ENCODE measurements at places on chromosomes 4 and X. TPM values are rescaled to one million over a fixed set of nuclear protein-coding genes. Genes with fewer than 3 reads are reported as not detected.

Gene HS6ST2
- total RNA-seq = 7.6 TPM

Gene CACNA1F
- not detected for total RNA-seq

Gene OTUD6A
- not detected for total RNA-seq

Gene AFM
- total RNA-seq = not detected

Gene PWWP3B
- total RNA-seq = not detected

Gene SSX4B
- not detected for total RNA-seq

Gene CXCL11
- total RNA-seq = not detected

Gene GYPA
- total RNA-seq = not detected

Gene MAGEB10
- not detected for total RNA-seq

Gene MTHFD2L
- total RNA-seq = 18.6 TPM

Gene NDUFB11
- total RNA-seq = 66.1 TPM

Gene TXK
- total RNA-seq = 5.2 TPM

Gene LUZP4
- total RNA-seq = not detected

DNA sequence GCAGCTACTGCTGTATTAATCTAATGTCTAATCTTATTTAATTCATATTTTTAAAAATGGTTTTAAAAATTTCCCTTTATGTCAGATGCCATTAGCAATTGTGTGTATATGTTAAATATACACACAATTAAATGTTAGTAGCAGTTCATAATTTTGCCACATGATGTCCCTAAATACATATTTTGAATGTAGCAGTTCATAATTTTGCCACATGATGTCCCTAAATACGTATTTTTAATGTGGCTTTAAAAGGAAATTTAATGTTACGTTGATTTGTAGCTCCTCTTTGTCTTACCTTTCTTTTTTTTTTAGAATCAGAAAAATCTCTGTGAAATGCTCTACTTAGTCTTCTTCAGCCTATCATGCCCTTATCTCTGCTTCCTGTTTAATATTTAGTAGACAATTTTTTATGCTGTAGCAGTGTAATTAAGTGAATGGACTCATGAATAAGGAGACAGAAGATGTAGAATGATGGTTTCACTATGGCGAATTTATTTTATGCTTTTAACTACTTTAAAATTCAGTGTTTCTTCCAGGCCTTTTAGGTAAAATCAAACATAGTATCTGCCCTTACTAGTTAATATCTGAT lies 26.1 kb downstream of the RBM46 start:
- DNase-seq = no peak
- no peaks in the 10 kb centered on the region for H3K27me3 ChIP-seq
- no peaks in the 10 kb centered on the region for H3K4me1 ChIP-seq
- H3K4me3 ChIP-seq = no peak overlapping the region
- no peaks in the 10 kb centered on the region for H3K36me3 ChIP-seq

DNA sequence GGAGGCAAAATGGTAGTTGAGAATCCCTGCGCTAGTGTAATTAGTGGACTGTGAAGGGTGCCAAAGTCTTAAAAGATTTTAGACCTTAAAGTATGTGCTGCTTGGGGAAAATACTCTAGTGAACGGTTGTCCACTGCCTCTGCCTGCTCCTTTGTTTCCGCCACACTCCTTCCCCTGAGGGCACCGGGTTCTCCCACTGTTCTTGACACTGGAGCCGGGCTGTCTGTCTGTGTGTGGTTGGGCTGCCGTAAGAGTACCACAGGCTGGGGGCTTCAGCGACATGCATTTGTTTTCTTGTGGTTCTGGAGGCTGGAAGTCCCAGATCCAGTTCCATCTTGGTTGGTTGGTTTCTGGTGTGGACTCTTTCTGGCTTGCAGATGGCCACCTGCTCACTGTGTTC lies 76.2 kb downstream of the CLDN34 start:
- no peak for DNase-seq
- no peaks in the 10 kb centered on the region for H3K36me3 ChIP-seq
- peak overlapping the region; percentile 34 for H3K27ac ChIP-seq
- H3K4me3 ChIP-seq = no peak overlapping the region
- peaks cover 19% of the 10 kb centered on the region for H3K4me1 ChIP-seq

DNA sequence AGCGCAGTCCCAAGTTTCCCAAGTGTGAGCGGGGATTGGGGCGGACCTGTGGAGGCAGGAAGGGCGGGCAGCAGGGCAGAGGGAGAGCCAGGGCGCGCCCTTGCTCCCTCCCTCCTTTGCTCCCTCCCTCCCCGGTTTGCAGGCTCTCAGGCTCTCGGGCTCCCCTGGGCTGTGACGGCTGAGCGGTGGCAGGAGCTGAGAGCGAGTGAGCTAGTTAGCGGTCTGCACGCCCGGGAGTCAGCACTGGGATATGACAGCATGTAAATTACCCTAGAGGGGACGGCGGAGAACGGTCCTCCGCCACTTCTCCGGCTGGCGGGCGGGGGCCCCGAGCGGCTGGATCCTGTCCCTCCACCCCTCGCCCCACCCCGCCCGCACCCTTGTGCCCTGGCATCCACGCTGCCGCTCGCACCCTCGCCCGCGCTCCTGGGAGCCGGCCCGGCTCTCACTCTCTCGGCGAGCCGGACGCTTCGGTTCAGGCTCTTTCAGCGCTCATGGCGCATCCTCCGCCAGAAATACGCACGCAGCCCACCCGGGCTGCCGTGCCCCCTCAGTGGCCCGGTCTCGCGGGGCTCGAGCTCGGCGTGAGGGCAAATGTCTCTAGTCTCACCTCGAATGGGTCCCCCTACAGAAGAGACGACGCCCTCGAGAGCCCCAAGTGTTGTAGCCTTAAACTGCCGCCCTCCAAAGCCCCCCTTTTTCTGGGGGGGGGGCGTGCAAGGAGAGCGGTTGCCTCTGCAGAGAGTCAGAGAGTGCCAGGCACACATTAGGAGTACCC lies at the start of gene TSC22D3:
TSC22D3 (minus strand) TSS at position 54 of the 778 bp plus-strand sequence. CDS start 368 bp downstream, outside the sequence.
- no peaks in the 10 kb centered on the region for H3K27me3 ChIP-seq
- peak within 1 kb of the TSS; percentile 90 for H3K27ac ChIP-seq
- peaks cover 5% of the 10 kb centered on the region for H3K36me3 ChIP-seq
- DNase-seq = peak; percentile 18

DNA sequence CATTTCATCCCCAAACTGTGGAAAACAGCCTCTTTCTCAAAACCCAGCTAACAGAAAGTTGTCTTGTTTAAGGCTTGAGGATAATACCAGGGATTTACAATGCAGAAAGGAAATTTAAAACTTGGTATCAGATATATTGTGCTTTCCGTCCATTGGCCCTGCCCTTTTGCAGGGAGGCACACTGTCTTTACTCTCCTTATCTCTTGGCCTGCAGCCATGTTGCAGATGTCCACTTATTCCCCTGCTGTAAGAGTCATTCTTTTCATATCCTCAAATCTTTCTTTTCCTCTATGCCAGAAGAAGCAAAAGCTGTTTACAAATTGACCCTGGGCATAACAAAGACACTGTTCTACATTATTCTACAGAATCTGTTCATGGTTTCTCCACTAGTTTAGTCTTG lies 75.6 kb upstream of the DYNLT3 start:
- no peaks in the 10 kb centered on the region for H3K27me3 ChIP-seq
- DNase-seq = no peak
- no peaks in the 10 kb centered on the region for H3K36me3 ChIP-seq
- no peak overlapping the region for H3K4me3 ChIP-seq
- H3K4me1 ChIP-seq = no peaks in the 10 kb centered on the region

DNA sequence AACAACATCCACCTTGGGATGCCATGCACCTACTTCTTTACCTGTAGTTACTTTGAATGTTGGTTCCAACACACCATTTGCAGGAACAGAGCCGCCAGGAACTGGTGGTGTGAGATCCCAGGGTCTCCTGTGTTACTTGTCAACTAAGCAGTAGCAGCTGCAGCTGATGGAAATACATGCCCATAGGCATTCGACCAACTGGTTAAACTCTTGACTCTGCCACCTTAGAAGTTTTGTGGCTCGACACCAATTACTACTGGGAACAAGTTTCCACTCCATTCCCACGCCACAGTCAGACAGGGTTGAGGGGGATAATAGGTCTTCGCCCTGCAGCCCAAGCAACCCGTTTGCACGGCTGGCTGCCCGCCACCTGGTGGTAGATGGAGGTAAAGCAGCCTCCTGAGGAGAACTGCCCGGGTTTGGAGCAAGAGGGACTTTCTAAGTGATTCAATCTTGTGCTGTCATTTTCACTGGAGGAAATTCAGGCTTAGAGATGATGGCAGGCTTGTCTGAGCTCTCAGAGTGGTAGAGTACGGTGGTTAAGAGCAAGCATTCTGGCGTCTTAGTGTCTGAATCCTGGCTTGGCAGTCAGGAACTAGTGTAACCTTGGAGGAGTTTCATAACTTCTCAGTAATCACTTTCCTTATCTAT lies 119.1 kb upstream of the TRIM2 start:
- H3K4me1 ChIP-seq = peaks cover 9% of the 10 kb centered on the region
- no peaks in the 10 kb centered on the region for H3K27me3 ChIP-seq
- DNase-seq = no peak
- H3K36me3 ChIP-seq = no peaks in the 10 kb centered on the region
- no peak overlapping the region for H3K27ac ChIP-seq

DNA sequence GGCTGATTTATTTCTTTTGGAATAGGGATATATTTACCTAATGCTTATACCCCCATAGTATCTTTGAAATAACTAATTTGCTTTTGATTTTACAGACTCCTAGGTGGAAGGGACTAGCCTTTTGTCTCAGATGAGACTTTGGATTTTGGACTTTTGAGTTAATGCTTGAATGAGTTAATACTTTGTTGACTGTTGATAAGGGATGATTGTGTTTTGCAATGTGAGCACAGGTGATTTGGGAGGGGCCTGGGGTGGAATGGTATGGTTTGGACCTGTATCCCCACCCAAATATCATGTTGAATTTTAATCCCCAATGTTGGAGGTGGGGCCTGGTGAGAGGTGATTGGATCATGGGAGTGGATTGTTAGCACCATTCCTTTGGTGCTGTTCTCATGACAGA lies 117.4 kb upstream of the ZC4H2 start:
- no peak overlapping the region for H3K27ac ChIP-seq
- H3K27me3 ChIP-seq = no peaks in the 10 kb centered on the region
- DNase-seq = no peak
- H3K4me3 ChIP-seq = no peak overlapping the region
- H3K4me1 ChIP-seq = no peaks in the 10 kb centered on the region

DNA sequence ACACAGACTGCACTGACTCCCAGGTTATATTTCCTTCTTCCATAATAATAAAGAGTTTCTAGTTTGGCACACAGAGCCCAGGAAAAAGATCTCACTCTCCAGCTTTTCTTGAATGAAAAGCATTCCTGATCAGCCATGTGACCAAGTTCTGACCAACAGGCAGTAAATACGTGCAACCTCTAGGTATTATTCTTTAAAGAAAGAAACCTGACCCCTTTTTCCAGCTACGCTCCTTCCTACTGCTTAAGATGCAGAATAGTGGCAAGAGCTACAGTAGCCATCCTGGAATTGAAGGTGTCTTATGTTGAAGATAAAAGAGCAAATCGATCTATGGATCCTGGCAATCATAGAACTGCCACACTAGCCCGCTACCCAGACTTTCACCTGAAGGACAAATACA lies 76.7 kb downstream of the LRBA start:
- no peaks in the 10 kb centered on the region for H3K27me3 ChIP-seq
- no peak for DNase-seq
- no peaks in the 10 kb centered on the region for H3K36me3 ChIP-seq
- no peak overlapping the region for H3K27ac ChIP-seq

DNA sequence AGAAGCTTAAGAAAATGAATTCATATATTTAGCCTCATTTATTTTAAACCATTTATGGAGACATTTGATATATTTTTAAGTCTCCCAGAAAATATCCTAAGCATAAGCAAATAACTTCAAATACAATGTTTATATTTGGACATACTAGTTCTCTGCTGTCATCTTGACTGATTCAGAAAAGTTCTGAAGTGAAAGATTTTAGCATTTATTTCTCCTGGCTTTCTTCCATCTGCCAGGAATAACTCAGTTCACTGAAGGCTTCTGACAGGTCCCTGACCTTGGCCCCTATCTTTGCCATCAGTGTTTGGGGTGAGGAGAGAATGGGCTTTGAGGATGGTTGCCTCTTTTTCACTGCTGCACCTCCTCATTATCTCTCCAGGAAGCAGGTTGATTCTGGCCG lies 115.7 kb downstream of the SLIT2 start:
- no peaks in the 10 kb centered on the region for H3K4me1 ChIP-seq
- H3K4me3 ChIP-seq = no peak overlapping the region
- H3K27ac ChIP-seq = no peak overlapping the region
- H3K27me3 ChIP-seq = no peaks in the 10 kb centered on the region
- H3K36me3 ChIP-seq = no peaks in the 10 kb centered on the region

- H3K4me3 ChIP-seq = no peak overlapping the region
- no peak for DNase-seq
- no peaks in the 10 kb centered on the region for H3K36me3 ChIP-seq
Observed at GRCh38 chr4:70099206-70099605, 49.0 kb downstream of the HTN1 start.

GRCh38 chr4:21815651-21816377 lies 132.8 kb downstream of the KCNIP4 start:
- H3K4me1 ChIP-seq = no peaks in the 10 kb centered on the region
- no peaks in the 10 kb centered on the region for H3K27me3 ChIP-seq
- no peak for DNase-seq
- no peak overlapping the region for H3K27ac ChIP-seq

- H3K4me3 ChIP-seq = no peak overlapping the region
- no peaks in the 10 kb centered on the region for H3K36me3 ChIP-seq
- peaks cover 9% of the 10 kb centered on the region for H3K4me1 ChIP-seq
- H3K27ac ChIP-seq = peak overlapping the region; percentile 68
- no peak for DNase-seq
Observed at GRCh38 chr4:15398732-15399131, 29.1 kb upstream of the C1QTNF7 start.

DNA sequence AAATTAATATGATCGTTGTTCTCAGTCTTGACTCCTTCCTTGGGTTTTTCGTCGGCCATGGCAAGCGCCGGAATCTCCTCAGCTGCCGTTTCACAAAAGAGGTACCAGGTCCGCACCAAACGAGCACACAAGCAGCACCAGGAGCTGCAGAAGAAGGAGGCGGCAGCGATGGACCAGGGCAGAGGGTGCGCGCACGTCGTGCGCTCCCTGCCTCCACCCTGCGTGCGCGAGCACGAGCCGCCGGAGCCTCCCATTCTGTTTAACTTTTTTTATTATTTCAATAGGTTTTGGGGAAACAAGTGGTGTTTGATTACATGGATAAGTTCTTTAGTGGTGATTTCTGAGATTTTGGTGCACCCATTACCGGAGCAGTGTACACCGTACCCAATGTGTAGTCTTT lies 158.2 kb downstream of the PLS3 start:
- H3K27me3 ChIP-seq = no peaks in the 10 kb centered on the region
- DNase-seq = no peak
- no peaks in the 10 kb centered on the region for H3K4me1 ChIP-seq
- H3K36me3 ChIP-seq = no peaks in the 10 kb centered on the region

- H3K27ac ChIP-seq = no peak overlapping the region
- no peaks in the 10 kb centered on the region for H3K4me1 ChIP-seq
- no peaks in the 10 kb centered on the region for H3K27me3 ChIP-seq
- H3K4me3 ChIP-seq = no peak overlapping the region
Observed at GRCh38 chr4:125590158-125590557, 275.4 kb downstream of the FAT4 start.

- H3K27me3 ChIP-seq = no peaks in the 10 kb centered on the region
- no peak for DNase-seq
Observed at GRCh38 chr4:15245006-15245530, 182.8 kb upstream of the C1QTNF7 start.

DNA sequence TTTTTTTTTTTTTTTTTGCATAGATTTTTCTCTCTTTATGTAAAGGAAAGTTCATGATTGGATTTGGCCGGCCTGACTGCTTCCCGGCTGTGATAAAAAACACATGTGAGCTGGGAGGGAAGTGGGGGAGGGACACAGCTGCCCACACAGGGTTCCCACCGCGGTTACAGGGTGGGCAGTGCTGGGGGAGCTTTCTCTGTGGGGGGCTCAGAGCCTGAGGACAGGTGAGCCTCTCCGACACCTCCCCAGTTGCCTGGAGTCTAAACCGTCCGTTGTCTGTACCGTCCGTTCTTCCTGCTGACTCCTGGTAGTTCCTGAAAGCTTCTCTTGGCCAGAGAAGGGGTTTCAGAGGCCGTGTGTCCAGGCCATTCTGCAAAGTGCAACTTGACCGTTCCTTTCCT lies 21.8 kb downstream of the SHOX start:
- no peaks in the 10 kb centered on the region for H3K4me1 ChIP-seq
- H3K36me3 ChIP-seq = no peaks in the 10 kb centered on the region
